ENCODE measurements at places on chromosomes 11 and 22.
A peak's percentile ranks its signal among the peaks of the same experiment; 100 is the strongest.

- no peak for DNase-seq
Observed at GRCh38 chr11:129842138-129842537, 26.5 kb downstream of the TMEM45B start.

GRCh38 chr22:41397143-41397811, 15.5 kb downstream of the TEF start:
- DNase-seq = peak; percentile 71

DNA sequence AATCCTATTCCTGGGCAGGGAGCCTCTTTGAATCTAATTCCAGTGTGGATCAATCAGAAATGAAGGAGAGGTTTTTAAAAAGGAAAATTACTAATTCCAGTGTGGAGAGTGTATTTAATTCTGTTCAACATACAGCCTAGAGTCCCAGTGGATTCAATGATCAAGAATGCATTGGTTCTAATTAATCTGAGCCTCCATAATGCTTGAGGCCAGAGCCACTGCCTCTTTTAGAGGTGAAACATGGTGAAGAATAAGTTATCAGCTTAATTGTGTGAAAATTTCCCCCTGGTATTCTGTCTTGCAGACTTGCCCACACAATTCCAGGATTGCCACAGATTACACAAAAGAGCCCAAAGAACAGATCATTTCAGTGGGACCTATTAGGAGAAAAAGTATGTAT, 87.7 kb downstream of the TECTA start:
- no peak for DNase-seq

DNA sequence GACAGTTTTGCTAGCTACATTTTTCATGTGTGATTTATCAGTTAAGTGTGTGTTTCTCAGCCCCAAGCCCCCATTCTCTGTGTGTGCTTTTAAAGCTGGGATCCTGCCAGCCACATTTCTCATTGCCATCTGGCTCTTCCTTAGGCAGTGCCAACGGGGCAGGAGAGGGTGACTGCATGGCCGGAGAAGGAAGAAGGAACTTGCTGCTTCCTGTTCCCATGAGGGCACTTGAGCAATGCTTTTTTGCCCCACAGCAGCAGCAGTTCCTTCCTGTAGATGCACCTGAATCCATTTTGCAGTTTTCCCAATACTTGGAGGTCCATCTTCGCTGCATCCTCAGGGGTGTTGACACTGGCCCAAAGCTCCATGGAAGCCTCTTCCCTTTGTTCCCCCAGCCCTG, 37.5 kb downstream of the TNRC6B start:
- no peak for DNase-seq

GRCh38 chr11:128328955-128329551, 258.3 kb downstream of the ETS1 start:
- DNase-seq = no peak

- no peak for DNase-seq
Observed at GRCh38 chr11:106022795-106023275, 795 bp upstream of the MSANTD4 start.

GRCh38 chr11:101444164-101444563, 139.6 kb downstream of the TRPC6 start:
- DNase-seq = no peak

- no peak for DNase-seq
Observed at GRCh38 chr11:74141241-74141695, 29.5 kb downstream of the C2CD3 start.

GRCh38 chr11:9943386-9944110, 279.7 kb downstream of the SWAP70 start:
- DNase-seq = peak; percentile 12

- DNase-seq = no peak
Observed at GRCh38 chr11:117876059-117876340, 458 bp downstream of the FXYD6 start.

GRCh38 chr11:58675334-58676155, 53.1 kb downstream of the CNTF start:
- DNase-seq = peak; percentile 48

DNA sequence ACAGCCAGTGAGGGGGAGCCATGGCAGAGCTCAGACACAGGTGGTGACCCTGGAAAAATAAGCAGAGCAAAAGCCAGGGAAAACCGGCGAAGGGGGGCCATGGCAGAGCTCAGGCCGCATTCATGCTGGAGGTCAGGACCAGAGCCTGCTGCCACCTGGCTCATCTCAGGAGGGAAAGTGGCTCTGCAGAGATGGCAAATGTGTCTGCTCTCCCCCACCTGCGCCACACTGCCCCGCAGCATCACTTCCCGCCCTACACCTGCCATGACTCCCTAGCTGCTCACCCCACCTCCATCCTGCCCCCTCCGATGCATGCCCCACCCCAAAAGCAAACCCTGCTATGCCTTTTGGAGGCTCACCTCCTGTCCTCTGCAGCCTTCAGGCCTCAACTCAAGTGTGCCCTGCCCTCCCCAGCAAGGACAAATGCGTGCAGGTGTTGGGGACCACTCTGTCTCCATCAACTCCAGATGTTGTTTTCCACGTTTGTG, 123.2 kb upstream of the FGF3 start:
- no peak for DNase-seq

DNA sequence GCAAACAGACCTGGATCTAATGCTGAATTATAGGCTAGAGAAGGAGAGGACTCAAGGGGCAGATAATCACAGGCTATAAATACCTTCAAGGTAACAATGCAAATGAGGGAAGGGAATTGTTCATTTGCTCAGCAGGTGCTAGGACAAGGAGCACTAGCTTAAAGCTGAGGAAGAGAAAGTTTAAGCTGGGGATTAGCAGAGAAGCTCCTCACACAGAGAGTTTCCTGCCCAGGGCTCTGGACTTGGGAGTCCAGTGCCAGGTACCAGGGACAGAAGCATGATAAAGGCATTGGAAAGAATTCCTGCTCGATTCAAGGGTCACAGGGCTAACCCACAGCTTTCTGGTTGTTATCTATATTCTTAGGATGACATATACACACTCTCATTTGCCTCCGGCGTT, 509.9 kb downstream of the NTM start:
- no peak for DNase-seq

- no peak for DNase-seq
Observed at GRCh38 chr11:101618709-101619108, 34.9 kb upstream of the TRPC6 start.

- DNase-seq = no peak
Observed at GRCh38 chr11:82703796-82704195, 29.9 kb downstream of the FAM181B start.

DNA sequence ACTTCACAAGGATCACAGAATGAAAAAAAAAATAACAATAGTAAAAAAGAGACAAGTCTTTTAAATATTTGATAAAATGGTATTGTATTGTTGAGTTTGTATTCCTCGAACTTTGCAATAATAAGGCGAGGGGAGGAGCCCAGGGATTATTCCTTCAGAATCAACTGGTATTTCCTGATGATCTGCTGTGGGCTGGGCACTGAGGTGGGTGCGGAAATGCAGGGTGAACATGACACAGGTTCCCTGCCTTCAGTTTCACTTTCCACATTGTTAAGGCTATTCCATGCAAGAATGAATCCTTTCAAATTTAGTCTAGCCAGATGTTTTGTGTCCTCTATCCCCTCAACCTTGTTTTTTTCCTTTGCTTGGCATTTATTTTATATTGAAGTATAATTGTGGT, 2.1 kb upstream of the EIF3M start:
- DNase-seq = no peak

Data from HuH-7 (cell line).